Activated CD8-positive, alpha-beta memory T cell treated with anti-CD3 and anti-CD28 coated beads for 4 hours (primary cell): ENCODE measurements at places on chromosomes 4 and X.

DNA sequence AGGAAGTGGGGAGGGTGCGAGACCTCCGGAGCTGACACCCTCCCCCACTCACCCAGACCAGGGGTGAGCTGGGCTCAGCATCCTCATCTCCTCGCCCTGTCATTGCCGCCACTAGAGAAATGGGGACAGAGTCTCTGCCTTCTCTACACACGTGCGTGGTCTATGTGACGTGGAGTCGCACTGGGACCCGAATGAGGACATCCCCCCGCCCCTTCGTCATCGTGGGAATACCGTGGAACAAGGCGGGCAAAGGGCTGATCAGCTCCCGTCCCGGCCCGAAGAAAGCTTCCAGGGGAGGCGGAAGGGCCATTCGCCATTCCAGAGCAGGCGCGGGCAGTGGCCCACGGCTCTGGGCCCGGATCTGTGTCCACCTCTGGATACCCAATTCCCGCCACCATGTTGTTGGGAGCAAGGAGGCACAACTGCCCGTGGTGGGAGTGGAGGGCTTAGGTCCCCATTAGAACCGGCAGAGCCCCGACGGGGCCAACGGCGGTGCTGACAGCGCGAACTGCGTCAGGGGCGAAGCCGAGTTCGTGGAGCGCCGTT lies 12.0 kb downstream of the HMX1 start:
- no peak for DNase-seq

DNA sequence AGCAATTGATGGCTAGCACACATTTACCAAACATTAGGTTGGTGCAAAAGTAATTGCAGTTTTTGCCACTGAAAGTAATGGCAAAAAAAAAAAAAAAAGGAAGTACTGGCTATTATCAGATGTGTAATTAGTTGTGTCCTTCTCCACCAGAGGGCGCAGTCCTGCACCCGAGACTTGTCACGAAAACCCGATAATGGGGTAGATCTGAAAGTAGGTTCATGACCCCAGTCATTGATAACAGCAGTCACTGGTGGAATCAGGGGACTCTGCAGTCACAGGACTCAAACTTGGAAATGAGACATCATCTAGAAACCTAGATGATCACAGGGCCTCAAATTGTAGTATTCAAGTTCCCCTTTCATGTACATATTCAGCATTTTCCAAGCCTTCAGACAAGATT lies 13.1 kb upstream of the ACOT9 start:
- peak; percentile 42 for DNase-seq

- no peak for DNase-seq
Measured at GRCh38 chrX:11053351-11053750, 57.8 kb upstream of the HCCS start.

DNA sequence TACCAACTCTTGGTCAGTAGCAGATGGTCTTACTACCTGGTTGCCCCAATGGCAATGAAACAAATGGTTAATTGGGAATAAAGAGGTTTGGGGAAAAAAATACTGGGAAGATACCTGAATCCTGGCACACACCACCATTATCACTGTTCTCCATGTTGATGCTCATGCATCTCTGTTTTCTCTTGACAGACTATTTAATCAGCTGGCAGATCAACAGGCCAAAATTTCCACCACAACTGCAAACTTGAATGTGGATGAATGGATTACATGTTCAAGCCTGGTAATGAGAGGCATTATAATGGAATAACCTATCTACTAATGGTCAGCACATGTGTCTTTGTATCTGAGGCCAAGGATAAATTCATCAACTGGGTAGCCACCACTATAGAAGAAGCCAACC lies 45.7 kb downstream of the ZNF721 start:
- no peak for DNase-seq

- DNase-seq: no peak
Measured at GRCh38 chr4:52317361-52317879, 266.3 kb downstream of the SPATA18 start.

- no peak for DNase-seq
Measured at GRCh38 chrX:86507331-86507730, 359.1 kb downstream of the DACH2 start.

DNA sequence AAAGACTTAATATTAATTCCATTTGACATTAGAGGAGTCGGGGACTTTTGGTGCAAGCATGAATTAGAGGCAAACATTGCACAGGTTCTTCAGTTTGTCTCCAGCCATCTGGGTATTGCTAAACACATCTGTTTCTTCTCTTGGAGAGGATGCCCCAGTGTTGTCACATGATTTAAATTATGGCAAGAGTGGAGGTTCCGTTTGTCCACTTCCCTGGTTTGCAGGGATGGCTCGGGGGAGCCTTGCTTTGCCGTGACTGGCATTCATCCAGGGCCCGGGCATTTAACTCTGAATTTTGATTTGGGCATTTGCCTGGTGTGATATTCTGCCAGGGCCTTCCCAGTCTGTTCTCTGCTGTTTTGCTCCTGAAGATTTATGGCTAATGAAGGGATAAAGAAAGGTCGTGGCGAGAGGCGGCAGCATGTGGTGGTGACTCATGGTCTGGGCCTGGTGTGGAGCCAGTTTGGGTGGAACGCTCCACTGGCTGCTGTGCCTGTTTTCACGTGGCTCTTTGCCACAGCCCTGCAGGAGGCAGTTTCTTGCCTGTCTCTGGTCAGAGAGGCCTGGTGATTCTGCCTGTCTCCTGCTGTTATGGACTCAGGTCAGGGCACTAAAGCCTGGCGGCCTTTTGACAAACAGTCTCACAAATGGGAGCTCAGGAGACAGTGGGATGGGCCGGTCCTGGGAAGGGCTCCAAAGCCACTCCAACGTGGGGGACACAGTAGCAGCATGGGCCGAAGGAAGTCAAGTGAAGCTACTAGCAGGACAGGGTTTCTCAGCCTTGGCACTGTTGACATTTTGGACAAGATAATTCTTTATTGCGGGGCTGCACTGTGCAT lies 99.4 kb upstream of the PGRMC2 start:
- no peak for DNase-seq

GRCh38 chrX:17397074-17397473 lies 22.1 kb downstream of the NHS start:
- no peak for DNase-seq

DNA sequence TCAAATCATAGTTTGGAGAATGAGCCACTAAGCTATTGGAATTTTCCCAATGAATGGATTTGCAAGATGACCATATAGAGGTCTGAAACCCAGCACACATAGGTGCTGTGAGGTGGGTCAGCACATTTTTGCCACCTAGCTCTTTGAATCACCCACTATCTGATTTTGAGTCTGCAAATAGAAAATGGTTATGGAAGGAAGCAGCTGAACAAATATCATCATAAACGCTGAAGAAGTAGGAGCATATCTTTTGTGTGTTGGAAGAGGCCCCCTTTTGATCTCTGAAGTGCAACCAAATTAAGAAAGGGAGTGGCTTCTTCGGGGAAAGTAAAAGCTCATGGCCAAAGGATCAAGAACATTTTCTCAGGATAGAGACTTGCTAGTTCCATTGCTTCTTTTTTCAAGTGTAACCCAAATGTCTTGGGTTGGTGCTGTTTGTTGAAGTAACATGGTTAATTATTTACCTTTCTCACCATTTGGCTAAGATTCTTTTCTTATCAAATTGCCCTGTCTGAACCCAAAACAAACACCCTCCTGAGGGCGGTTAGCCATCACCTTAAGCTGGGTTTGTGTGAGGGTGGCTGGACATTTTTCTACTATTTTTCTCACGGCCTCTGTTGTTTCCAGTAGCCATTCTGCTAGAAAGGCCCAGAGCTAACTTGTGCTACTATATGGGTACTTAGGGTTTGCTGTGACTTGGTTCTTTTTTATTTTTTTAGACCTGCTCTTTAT lies 18.4 kb upstream of the SORBS2 start:
- DNase-seq: no peak

DNA sequence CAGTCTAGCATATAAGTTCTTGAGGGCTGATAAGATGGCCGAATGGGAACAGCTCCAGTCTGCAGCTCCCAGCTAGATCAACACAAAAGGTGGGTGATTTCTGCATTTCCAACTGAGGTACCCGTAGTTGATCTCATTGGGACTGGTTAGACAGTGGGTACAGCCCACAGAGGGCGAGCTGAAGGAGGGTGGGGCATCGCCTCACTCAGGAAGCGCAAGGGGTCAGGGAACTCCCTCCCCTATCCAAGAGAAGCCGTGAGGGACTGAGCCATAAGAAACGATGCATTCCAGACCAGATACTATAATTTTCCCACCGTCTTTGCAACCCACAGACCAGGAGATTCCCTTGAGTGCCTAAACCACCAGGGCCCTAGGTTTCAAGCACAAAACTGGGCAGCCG lies 109.0 kb downstream of the RPS6KA6 start:
- DNase-seq: no peak

DNA sequence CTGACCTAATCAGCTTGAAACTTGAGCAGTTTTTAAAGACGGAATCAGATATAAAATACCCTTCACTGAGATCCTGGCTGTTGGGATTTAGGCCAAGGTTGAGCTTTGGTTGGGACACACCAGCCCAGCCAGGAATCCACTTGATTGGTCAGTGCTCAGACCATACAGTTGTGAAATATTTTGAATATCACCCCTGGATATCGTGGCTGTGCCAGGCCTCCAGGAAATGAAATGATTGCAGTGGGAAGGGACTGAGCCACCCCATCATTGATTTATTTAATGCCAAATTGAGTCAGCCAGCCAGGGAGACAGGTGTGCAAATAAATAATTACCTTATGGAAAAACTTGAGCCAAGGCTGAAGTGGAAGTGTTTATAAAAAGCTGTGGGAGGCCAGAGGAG lies 128.4 kb upstream of the SCML1 start:
- no peak for DNase-seq

DNA sequence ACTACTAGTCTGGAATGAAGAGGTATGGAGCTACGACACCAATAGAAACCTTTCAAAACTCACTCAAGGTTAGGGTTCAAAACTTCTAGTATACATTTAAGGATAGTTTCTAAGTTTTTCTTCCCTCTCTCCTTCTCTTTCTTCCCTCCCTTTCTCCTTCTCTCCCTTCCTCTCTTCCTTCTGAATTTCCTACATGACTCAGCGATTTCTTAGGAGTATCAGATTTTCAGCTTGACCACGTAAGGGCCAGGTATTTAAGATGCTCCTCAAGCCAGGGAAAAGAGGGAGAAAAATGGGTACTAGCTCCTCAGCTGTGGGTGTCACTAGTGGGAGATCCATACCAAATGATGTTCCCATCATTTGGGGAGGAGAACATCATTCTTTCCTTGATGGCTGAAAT lies 55.9 kb upstream of the FTHL17 start:
- DNase-seq: no peak

DNA sequence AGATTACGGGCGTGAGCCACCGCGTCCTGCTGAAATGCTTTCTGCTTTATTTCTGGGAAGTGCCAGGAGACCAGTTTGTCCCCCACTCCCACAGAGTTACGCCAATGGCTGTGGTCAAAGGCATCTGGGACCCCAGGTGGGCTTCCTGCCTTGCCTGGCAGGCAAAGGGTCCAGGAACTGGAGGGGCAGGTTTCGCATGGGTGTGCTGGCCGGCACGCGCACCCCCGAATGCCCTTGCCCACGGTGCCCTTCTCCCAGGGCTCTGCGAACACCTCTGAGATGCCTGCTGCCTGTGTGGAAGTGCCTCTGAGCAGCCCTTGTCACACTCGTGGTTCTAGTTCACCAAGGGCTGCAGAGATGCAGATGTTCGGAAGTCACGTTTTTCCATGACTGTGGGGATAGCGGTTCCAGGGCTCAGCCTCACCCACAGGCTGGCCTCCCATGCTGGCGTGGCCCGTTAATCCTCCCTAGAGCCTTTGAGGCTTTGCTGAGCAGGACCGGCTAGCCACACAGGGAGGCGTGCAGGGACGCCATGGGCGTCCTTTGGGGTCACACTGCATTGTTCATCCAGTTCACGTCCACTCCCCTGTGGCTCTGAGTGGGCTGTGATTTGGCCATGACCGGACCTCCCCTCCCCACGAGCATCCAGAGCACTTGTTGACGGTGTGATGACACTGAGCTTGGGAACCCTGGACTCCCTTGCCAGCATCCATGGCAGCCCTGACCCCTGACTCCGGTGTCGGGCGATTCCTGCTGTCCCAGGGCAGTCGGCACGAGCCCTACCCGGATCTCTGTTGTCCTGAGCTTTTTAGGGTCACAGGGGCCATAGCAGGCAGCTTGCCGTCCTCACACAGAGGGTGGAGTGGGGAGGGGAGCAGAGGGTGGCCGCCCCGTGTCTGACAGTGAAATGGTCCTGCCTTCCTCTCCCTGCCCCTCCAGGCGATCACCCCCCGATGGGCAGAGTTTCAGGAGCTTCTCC lies 12.7 kb upstream of the ADD1 start:
- no peak for DNase-seq

GRCh38 chrX:113933931-113934330 lies 650.0 kb upstream of the HTR2C start:
- no peak for DNase-seq

DNA sequence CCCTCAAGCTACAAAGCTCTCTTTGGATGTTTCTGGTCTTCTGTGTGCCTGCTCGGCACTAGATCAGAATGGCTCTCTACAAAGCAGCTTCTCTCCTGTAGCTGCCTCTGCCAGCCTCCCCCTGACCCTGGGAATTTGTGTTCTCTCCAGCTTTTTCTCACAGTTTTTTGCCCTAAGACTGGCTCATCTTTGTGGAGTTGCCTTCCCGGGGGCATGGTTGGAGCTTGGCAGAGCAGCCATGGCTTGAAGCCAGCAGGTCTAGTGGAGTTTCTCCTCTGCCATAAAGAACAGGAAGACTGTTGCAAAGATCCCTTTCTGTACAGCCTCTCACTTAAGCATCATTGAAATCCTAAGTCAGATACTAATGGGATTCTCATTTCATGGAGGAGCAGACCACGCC lies 163.3 kb upstream of the MAMLD1 start:
- no peak for DNase-seq

DNA sequence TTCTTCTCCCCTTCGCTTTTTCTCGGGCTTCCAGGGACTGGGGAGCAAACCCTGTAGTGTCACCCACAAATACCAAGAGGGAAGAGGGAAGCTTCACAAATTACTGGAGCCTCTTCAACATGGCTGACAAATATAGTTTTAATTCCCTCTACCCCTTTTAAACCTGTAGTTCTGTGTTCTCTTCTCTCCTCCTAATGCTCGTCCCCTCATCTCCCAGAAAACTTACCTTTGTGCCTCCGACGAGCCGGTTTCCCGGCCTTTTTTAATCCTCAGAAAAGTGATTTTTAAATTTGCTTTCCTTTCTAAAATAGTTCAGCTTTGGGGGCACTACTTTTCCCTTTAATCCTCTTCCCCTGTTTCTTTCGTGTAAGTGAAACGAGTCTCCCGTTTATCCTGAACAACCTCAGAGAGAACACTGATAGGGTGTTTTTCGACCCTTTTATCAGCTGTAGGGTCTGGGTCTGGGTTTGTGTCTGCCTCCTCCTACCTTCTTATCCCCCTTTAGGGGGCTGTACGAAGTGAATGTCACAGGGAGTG lies 408 bp downstream of the TET2 start:
- DNase-seq: no peak

GRCh38 chr4:188146618-188147017 lies 7.4 kb downstream of the TRIML1 start:
- no peak for DNase-seq
